ENCODE measurements at places on chromosomes 11 and 22. TPM values are rescaled to one million over a fixed set of nuclear protein-coding genes. Genes with fewer than 3 reads are reported as not detected.

DNA sequence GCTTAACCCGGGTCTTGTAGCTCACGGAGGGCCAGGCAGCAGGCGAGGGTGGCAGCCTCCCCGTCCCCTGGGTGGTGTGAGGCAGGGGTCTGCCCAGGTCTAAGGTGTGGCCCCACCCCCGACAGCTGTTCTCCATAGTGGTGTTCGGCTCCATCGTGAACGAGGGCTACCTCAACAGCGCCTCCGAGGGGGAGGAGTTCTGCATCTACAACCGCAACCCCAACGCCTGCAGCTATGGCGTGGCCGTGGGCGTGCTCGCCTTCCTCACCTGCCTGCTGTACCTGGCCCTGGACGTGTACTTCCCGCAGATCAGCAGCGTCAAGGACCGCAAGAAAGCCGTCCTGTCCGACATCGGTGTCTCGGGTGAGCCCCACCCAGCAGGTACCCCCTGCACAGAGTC is 24.4 kb downstream of the SYNGR1 start:
- no peak for DNase-seq

DNA sequence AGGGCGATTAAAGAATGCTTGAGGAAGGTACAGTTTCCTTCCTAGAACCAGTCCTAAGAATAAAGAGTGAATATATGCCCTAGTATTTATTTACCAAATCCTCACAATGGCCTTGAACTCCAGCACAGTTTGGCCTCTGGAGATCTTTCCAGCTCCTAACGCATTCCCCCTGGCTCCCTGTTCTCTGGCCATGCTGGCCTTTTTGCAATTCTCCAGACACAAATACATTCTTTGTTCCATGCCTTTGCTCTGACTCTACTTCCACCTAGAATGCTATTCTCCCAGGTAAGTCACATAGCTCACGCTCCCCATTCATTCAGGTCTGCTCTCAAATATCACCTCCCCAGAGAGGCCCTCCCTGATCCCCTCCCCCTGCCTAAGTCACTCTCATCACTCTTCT is 3.7 kb upstream of the DGKZ start:
- no peak for DNase-seq

The ESAM gene
- not detected for total RNA-seq

The PISD gene
- 75.3 TPM for total RNA-seq

The CENPM gene
- total RNA-seq = 91.5 TPM

- DNase-seq = peak; percentile 75
These were observed 3.7 kb upstream of the FGF3 start for GRCh38 chr11:69822676-69823494.

DNA sequence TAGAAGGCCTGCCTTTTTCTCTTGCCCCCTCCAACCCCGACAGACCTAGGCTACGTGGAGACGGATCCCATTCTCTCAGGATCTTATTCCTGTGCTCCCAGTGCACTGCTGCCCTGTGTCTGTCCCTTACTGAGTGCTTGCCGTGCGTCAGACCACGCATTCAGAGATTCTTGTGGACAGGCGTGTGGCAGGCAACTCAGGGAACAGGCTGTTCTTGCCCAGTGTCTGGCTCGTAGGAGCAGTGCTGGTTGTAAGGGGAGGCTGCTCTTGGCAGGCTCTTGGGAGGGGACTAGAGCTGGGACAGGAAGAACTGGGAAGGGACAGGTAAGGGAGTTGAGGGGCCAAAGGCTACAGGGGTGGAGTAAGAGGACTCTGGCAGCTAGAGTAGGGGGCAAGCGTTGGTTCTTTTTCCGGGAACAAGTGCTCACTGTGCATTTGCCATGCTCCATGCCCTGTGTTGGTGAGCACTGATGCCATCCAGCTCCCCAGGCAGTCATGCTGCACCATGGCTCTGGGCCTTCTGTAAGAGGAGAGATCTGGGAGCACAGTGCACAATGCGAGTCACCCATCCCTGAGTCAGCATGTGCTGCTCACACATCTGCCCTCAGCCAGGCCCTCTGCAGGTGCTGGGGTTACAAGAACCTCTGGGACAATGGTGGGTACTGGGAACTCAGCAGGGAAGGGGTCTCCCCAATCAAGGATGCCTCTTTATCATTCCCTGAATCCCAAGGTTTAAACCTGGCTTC is 119.1 kb downstream of the TBC1D22A start:
- no peak for DNase-seq

The XPNPEP3 gene
- total RNA-seq = 8.7 TPM

The SLC25A18 gene
- 1.4 TPM for total RNA-seq

The MICAL2 gene
- 12.6 TPM for total RNA-seq

The TRIM51 gene
- not detected for total RNA-seq

DNA sequence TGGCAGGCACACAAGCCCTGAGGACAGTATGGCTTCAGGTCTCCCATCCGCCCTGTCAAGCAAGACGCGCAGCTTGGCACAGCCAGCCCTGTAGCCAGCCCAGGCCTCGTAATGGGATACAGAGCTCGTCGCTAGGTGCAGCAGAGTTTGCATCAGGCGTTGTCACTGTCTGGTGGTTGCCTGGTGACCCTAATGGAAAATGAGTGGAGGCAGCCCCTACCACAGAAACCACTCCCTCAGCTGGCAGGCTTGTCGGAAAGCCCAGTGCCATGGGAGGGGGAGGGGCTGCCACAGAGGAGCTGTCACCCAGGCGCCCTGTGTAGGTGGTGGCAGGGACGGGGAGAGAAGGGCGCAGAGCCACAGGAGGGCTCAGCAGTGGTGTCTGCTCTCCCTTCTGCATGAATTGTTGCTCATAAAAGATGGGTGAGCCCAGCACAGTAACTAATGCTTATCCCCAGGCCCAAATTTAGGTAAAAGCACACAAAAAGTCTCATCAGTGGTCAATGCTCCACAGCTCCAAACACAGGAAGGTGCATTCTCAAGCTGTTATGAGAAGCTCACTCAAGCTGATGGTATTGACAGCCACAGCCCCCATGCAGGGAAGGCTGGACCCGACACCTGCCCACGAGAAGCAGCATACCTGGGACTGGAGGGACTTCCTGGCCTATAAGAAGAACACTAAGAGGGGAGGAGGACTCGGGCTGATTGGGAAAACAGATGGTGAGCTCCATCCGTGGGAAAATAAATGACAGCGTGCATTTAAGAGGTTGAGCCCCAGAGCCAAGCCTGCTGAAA is 164.6 kb downstream of the ETS1 start:
- DNase-seq = no peak

- peak; percentile 18 for DNase-seq
These were observed 845 bp downstream of the MPPED2 start for GRCh38 chr11:30585125-30585891.

GRCh38 chr11:66531841-66532240 is 14.0 kb downstream of the ZDHHC24 start:
- no peak for DNase-seq

- peak; percentile 66 for DNase-seq
These were observed 13.6 kb downstream of the SLC22A12 start for GRCh38 chr11:64604458-64605243.

The USP2 gene
- total RNA-seq = 1.8 TPM

The CDC45 gene
- 46.7 TPM for total RNA-seq

GRCh38 chr22:49737101-49737551 is 90.5 kb downstream of the BRD1 start:
- DNase-seq = no peak

GRCh38 chr22:39103431-39103830 is 6.4 kb downstream of the APOBEC3H start:
- no peak for DNase-seq

GRCh38 chr11:114121804-114122504 is 62.4 kb downstream of the ZBTB16 start:
- no peak for DNase-seq

GRCh38 chr11:26891501-26891900 is 102.4 kb upstream of the FIBIN start:
- no peak for DNase-seq

The ARHGAP20 gene
- not detected for total RNA-seq

DNA sequence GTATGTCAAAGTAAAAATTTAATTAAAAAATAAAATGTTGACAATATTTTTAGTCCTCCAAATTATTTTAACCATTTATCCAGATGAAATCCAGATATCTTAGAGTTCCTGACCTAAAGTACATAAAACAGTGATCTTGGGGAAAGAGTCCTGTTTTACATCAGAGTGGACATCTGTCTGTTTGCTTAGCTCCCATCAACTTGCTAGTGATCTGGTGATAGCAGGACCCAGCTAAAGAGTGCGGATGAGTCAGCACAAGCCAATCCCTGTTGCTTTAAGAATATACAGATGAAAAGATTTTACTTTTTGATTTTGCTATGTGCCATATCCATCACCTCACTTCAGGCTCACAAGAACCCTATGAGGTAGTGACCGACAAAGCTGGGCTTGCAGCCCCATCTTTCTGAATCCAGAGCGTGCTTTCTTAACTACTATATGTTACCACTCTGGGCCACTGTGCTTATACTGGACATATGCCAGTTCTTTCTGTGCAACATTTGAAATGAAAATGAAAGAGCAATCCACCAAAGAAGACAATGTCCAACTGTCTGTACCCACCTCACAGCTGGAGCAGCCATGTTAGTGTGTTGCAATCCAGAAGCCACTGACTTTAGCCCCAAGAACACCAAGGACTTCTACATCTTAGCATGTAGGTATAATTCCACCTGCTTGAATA is 167.6 kb upstream of the SESN3 start:
- no peak for DNase-seq

DNA sequence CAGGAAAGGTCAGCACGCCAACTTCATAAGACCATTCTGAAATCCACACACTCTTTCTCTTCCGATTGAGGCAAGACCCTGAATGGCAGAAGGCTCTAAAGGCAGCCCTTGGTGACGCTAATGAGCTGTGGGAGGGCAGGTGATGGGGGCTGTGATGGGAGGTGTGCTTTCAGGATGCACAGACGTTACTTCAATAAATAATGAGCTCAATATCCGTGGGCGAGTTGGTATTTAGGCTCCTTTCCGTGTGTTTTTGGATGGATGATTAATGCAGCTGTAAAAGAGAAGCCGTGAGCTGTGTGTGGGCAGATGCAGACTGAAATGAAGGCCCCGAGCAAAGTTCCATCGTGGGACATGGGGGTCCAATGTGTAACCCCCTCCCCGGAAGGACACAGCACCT is 130.6 kb upstream of the CSNK2A3 start:
- DNase-seq = no peak

DNA sequence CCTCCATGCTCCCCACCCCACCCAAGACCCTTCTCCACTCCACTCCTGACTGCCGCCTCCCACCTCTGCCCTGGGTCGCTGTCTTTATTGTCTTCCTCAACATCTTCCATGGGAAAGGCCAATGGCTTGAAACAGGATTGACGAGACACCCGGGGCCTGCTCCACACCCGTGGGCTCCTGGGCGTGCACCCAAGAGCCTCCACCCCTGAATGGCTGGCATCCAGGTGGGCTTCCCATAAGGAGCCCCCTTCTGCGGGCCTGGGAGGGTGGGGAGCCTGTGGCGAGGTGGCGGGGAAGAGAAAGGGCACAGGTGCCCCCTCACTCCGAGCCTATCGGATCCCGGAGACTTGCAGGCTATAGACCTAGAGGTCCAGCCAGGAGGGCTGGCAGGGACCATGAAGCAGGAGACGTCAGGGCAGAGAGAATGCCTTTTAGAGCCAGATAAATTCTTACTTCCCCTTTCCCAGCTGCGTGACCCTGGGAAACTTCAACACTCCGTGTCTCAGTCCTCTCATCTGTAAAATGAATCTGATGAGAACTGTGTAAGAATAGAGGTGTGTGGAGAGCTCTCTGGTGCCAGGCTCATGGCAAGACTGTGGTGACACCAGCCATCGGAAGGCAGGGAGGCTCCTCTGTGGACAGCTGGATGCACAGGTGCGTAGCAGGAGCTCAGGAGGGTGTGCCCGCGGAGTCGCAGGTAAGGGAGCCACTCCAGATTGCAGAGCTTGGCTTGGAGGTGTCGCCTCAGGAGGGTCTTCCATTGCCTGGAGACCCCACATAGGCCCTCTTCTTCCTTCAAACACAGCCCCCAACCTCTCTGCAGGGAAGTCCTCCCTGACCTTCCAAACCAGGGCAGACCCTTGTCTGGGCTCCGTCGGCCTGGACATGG is 53.9 kb downstream of the SMIM38 start:
- no peak for DNase-seq

GRCh38 chr11:117083011-117083935 is 15.0 kb downstream of the SIK3 start:
- DNase-seq = no peak

The RHOG gene
- total RNA-seq = 12.0 TPM

DNA sequence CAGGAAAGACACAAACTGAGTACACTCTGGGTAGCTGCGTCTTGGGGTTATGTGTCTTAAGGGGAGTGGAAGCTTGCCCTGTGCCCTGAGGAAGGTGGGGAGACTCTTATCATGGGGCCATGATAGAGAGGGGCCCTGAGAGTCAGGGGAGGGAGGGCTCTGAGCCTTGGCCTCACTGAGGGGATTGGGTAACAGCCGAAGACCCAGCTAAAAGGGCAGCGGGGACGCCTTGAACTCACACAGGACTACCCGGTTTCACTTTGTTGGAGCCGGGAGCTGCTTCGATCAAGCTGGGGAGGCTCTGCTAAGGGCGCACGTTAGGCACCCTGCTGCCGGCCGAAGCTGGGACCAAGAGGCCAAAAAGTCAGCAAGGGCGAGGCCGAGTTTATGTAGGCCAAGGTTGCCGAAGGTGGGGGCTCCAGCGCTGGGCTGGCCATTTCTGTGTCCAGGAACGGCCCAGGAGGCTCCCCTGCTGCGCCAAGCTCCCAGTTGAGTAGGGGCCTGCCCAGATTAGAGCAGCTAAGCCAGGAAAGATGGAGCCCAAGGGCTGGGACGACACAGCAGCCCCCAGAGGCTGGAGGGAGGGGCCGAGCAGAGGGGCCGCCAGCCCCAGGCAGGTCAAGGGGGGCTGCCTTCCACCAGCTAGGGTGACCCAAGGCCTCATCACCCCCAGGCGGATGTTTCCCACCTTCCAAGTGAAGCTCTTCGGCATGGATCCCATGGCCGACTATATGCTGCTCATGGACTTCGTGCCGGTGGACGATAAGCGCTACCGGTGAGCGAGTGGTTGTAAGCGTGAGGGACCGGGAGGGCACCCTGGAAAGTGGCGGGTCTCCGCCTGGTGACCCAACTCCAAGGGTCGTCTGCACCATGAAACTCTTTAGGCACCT is 2.2 kb downstream of the TBX1 start:
- no peak for DNase-seq

The WNT11 gene
- total RNA-seq = 21.6 TPM

DNA sequence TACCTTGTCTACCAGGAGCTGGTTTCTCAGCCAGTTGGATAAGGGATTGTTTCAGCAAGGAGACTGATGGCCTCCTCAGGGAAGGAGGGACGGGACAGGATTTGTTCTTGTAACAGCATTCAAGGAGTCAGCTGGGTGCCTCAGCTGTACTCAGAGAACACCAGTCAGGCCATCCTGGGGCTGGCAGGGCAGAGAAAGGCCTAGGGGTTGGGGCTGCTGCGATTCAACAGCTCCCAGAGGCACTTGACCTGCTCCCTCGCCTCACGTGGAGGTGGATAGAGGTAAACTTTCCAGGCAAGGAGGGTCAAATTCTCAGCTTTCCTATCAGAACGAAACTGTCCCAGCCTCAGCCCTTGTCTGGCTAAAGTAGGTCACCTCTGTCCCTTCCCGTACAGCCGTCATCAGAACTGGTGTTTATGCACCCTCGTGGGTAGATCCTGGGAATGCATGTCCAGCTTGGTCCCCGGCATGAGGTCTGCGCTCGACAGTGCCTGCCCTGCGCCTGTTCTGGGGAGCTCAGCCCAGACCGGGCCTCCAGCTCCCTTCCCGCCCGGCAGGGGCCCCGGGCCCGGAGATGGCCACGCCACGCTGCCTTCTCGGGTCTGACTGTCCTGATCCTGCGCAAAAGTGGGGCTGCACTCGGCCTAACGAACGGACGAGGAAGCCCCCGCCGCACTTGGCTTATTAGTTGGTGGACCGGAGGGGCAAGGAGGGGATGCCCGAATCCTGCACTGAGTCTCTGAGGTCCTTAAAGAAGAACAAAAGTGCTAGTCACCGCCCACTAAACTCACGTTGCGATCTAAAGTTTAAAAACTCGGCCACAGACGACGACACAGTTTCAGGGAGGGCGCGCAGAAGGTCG is 762 bp upstream of the CCDC134 start:
- DNase-seq = peak; percentile 78

Measured in G401 (cell line).